ENCODE measurements at places on chromosomes 5 and 9.

GRCh38 chr5:126852091-126852571 is 75.2 kb downstream of the LMNB1 start:
- no peak for DNase-seq

DNA sequence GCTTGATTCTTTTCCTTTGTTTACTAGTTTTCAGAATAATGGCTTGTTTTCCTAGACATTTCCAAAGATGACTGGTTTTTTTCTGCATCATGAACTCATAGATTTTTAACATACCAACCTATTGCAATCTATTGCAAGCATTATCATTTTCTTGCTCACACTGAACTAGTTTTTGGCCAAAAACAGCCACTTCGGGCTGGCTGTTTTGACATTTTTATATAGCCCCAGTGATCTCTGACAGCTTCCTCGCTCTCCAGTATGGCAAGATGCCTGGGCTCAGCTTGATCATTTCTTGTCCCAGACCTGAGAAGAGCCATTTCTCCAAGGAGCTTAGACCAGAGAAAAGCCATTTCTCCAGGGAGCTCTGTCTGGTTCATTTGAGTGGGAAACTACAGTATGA is 94.3 kb upstream of the MAMDC2 start:
- DNase-seq, result no peak

DNA sequence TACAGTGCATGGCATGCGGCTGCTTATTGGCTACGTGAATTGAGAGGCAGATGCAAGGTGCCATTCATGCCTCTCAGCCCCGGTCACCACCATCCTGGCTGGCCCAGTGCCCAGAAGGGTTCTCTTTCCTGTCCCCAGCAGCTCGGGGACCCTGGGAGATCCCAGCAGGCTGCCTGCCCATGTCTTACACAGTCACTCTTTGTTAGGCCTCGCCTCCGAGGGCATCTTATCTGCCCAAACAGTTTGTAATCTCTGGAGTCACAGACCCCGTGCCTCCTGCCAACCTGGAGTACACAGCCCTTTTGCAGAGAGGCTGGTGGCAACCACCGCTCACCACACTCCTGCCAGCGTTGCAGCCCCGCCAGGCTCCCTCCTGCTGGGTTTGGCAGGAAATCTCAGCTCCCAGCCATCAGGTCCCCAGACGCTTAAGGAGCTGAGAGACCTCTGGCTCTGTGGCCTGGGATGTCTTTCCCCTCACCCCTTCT is 7.0 kb upstream of the AK1 start:
- peak; percentile 52 for DNase-seq

DNA sequence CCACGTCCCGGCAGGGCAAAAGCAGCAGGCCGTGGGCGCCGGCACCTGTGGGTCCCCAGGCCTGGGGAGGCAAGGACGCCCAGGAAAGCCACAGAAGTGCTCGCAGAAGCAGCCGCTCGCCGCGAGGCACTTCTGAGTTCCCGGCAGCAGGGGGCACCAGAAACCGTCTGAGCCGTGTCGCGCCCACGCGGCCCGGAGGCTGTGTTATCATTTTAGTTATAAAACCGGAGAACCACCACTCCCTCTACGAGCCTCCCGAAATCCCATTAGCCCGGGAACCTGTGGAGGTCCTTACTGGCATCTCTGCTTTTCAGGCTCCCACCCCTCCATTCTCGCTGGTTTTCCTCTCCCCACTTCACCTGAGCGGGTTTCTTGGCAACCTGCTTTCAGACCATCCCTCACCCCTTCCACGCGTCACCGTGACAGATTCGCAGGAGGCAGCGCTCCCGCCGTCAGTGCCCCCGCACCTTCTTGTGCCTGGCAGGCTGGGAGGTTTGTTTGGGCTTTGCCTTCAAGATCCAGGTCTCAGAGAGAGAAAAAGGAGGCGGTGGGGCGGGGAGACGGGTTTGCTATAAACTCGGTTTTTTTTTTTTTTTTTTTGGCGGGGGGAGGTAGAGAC is 2.3 kb downstream of the GDNF start:
- DNase-seq, result peak; percentile 73

GRCh38 chr9:124894741-124895170 is 32.8 kb downstream of the ARPC5L start:
- DNase-seq, result no peak

GRCh38 chr5:158560170-158560569 is 539.5 kb downstream of the EBF1 start:
- no peak for DNase-seq

DNA sequence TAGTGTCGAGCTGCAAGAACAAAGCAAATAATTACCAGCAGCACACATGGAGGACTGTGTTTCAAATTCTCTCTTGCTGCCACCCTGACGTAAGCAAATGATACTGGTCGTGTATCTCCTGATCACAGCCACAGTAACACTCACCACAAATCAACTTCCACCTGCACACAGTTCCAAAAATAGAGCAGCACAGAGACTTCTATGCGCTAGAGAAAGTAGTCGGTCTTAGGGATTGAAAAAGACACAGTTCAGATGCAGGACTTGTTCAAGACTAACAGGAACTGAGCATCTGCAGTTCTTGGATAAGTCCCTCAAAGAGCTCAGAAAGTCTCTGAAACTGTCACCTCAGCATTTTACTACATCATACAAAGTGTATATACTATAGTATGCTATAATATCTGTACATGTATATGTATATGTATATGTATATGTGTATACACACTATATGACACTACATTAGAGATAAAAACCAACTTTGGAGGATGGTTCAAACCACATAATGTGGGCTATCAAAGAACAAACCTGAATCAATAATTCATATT is 279.0 kb downstream of the GLIS3 start:
- DNase-seq, result no peak

DNA sequence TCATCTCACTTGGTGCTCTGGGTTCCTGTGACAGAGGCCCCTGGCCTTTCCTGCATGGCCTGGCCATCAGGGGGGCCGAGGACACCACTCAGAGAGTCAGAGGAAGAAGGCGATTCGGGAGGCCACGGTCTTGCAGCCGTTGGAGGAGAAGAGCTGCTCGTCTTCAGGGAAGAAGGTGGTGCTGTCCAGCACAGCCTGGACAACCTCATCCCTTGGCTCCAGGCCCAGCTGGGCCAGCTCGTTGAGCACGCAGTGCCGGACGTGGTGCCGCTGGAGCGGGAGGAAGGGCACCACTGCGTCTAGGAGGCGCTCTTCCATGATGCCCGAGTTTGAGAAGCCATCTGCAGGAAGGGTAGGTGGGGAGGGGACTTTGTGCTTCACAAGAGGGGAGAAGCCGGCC is 3.2 kb downstream of the TOR2A start:
- DNase-seq, result no peak

- DNase-seq, result no peak
Observed at GRCh38 chr5:31981361-31981945, 192.7 kb downstream of the GOLPH3 start.

- no peak for DNase-seq
Observed at GRCh38 chr9:92032891-92033290, 82.3 kb downstream of the SPTLC1 start.

- no peak for DNase-seq
Observed at GRCh38 chr5:67170767-67171166, 25.8 kb downstream of the CD180 start.

Data from lower lobe of right lung (tissue), 2 donors.